Common myeloid progenitor, CD34-positive (primary cell): ENCODE measurements at places on chromosomes 1 and 21.
A peak's percentile ranks its signal among the peaks of the same experiment; 100 is the strongest.

- no peak for DNase-seq
Measured at GRCh38 chr1:56135864-56136147, 443.6 kb downstream of the PLPP3 start.

GRCh38 chr1:153570874-153571273, 5.2 kb upstream of the S100A2 start:
- no peak for DNase-seq

- DNase-seq, result no peak
Measured at GRCh38 chr21:37684547-37684946, 231.7 kb downstream of the KCNJ6 start.

GRCh38 chr1:93666613-93667384, 14.8 kb downstream of the BCAR3 start:
- DNase-seq, result no peak

DNA sequence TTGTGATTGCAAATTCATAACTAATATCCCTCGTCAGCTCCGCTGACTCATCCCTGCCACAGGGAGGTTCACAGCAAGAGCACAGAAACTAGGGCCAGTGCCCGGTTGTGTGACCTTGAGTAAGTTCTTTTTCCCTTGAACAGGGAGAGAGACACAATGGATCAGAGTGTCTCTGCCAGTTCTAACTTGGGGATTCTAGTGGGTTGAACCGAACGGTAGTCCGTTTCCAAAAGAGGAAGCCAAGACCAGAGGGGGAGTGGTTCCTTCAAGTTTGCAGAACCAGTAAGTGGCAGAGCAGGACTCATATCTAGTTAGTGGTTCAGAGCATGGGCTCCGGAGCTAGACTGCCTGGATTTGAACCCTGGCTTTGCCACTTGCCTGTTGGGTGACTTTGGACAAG, 4.9 kb upstream of the SHISA4 start:
- peak; percentile 77 for DNase-seq

DNA sequence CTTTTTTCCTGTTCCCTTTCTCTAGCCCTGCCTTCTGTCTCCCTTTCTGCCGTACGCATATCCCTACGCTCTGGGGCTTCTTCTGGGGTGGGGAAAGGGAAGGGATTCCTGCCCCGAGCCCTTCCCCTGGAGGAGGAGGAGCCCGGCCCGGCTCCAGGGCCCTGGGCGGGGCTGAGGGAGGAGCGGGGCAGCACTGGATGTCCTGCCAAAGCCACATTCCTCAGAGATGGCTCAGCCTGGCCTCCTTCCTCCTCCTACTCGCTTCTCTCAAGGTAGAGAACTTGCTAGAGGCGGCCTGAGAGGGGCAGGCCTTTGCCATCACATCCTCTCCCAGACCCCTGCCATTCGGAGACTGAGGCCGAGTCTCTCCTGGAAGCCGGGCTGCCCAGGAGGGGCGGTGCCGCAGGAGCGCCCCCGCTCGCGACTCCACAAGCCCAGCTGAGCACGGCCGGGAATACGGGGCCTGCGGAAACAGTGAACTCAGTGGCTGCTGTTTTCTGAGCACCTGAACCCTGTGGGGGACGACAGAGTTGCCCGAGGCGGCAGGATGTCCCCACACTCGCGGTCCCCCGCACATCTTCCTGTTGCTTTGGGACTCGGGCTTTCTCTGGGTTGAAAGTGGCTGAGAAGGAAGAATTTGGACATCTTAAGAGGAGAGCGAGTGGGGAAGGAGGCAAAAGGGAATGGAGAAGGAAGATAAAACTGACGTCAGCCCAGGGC, 12.2 kb downstream of the ADAMTSL4 start:
- DNase-seq, result peak; percentile 80

DNA sequence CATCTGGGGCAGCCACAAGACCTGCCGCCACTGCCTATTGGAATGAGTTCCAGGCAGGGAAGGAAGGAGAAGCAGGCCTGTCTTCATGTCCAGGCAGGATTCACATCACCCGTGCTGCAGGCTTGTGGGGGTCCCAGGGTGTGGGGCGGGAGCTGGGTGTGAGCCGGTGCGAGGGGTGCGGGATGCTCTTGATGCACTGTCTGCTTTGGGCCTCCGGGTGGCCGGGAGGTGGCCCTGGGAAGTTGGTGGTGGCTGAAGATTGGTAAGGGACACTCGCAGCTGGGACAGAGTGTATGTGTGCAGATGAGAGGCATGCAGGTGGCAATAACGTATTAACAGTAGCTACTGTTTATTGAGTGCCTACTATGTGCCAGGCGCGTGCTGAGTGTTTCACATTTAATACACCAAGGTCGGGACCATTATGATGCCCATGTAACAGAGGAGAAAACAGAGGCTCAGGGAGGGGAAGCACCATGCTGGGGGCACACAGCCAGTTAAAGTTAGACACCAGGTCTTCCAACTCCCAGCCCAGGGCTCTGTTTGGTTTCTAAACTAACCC, 3.3 kb downstream of the CROCC start:
- DNase-seq, result no peak

GRCh38 chr1:175725684-175726083, 17.7 kb downstream of the TNR start:
- peak; percentile 63 for DNase-seq

GRCh38 chr1:233253832-233254331, 41.6 kb downstream of the PCNX2 start:
- no peak for DNase-seq

DNA sequence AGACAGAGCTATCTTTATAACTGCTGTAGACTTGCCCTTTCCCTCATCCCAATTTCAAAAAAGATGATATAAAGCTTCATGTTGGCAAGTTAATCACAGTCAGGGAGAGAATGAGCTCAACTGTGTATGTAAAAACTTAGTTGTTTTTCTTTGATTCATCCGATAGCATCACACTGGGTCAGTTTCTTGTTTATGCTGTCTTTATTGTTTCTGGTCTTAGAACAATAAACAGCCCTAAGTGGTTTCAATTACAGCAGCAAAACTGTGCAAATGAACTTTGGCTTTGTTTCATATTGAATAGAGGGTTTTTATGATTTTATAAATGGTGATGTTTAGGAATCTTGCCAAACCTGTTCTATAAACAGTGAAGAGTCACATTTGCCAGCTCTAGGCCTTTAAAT, 423.8 kb upstream of the CXADR start:
- no peak for DNase-seq

DNA sequence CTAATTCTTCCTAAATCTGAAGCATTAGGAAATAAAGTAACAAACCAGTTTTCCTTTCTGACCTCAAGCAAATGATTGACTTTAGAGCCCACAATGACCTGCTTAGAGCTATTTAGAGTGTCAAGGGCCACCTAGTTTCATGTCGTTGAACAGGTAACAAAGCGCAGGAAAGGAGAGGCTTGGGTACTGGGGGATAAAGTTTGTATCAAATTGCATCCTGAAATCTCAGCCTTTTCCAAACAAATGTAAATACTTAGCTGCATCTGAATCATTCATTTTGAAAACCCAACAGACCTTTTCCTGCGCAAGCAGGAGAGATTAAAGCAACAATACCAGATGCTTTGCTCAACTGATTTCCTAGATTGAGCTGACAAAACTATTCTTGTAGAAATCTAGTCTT, 121.2 kb downstream of the NRIP1 start:
- DNase-seq, result no peak

DNA sequence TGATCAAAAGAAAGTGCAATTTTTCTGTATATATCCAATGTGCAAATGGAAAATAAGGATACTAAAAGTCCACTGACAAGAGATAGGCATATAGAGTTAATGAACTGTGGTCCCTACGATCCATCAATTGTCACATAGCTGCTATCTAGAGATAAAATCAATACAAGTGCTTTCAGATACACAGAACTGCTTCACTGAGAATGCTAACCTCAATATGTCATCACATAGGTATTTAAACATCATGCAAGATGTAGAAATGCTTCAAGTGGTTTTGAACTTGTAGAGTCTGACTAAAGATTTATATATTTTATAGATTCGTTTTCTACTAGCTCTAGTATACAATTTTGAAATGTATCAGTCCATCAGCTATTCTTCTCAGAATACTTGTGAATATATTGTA, 1604.7 kb downstream of the PLA2G4A start:
- DNase-seq, result no peak

DNA sequence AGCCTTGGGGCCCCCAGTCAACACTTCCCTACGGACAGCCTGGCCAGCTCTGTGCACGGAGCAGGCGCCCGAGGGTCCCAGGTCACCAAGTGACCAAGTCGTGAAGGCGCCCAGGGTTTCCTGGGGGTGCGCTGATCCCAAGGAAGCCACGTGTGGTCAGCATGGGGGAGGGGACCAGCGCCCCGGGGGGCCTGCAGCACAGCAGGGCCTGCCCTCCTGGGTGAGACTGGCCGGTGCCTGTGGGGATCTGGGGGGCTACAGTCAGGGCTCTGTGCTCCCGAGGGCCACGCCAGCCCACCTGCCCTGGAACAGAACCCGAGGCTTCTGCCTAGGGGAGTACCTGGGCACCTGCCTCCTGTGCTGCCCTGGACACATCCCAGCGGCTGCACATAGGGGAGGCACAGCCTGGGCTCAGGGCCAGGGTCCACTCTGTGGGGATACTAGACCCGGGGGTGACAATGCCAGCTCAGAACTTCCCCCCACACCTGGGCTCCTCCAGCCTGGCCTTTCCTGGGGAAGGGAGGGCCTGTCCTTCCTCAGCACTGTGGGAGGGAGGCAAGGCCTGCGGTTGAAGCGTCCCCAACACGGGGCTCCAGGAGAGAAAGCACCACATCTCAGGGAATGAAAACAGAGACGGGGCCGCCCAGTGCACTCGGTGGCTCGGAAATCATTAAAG, 6.2 kb upstream of the POFUT2 start:
- no peak for DNase-seq
